ENCODE measurements at places on chromosomes 5 and 9.

DNA sequence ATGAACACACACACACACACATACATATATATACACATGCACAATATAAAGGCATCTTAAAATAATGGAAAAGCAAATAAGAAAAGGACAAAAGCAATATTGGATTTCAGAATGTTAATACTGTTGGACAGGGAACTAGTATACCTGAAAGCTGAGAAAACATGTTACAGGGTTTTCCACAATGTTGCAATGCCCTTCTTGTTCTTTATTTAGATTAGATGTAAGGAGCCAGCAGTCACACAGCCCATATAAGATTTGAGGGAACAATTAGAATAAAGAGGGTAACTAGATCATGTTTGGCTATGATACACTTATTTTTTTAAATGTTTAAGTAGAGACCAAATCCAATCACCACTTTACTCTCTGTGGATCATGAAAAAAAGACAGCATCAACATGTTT, 61.7 kb downstream of the SH3TC2 start:
- DNase-seq, result no peak

DNA sequence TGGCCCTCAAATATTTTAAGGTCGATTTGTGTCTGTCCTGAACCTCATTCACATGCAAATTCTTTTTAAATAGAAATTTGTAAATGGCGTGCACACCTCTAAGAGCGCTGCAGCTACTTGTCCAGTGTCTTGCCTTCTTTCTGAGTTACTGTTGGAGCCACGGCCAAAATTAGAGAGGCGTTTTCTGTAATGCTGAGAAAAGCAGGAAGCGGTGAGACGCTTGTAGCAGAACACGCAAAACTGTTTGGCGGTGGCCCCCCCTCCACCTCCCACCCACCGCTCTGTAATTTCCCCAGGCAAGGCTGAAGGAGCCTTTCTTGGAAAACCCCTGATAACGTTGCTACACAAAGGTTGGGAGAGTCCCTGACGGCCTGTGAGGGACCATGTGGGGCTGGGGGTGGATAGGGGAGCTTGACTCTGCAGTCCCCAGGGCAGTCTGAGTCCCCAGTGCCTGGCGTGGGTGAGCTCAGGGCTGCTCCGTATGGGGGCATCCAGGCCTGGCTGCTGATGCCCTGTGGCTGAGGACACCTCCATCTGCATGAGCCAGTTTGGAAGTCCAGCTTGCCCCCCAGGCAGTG, 96.5 kb downstream of the GADD45G start:
- DNase-seq, result peak; percentile 81

DNA sequence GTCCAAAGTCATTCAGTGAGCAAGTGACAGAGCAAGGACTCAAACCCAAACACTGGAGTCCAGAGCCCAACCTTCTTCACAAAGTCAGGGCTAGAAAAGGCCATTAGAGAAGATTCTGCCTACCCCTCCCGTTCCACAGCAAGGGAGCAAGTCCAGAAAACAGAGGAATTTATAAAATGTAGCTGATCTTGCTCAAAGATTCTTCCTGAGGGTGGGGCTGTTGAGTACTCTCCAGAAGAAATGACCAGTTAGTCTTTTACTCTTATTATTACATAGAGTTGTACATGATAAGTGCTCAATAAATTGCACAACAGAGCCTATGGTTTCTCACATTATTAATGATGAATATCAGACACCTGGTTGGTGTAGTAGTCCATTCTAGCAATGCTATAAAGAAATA, 39.3 kb upstream of the HMHB1 start:
- no peak for DNase-seq

GRCh38 chr5:43563321-43563720, 6.4 kb upstream of the PAIP1 start:
- no peak for DNase-seq

DNA sequence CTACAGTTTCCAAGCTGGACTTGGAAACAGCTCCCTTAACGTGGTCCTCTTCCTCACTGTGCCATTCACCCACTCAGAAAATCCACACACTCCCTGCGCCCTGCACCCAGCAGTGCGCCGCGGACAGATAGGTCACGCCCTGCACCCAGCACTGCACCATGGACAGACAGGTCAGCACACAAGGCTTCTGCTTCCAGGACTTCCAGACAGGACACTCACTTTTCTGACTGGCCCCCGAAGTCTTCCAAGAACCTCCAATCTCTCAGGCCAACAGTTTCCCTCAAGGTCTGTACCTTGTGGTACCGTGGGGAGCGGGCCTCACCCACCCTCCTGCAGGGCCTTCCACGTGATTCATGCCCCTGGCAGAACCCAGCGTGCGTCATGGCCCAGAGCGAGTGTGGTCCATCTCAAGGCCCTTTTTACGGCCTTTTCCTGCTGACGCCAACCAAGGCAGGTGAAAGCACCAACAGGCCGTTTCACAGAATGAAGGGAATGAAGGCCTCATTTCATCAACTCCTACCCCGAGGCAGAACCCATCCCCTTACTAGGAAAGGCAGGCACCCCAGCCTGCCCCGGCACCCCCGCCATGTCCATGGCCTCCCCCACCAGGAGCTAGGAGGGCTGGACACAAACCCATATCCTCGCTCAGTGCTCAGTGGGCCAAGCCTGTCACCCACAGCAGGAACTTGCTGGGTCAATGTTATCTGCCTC, 17.3 kb downstream of the VAV2 start:
- DNase-seq, result no peak

DNA sequence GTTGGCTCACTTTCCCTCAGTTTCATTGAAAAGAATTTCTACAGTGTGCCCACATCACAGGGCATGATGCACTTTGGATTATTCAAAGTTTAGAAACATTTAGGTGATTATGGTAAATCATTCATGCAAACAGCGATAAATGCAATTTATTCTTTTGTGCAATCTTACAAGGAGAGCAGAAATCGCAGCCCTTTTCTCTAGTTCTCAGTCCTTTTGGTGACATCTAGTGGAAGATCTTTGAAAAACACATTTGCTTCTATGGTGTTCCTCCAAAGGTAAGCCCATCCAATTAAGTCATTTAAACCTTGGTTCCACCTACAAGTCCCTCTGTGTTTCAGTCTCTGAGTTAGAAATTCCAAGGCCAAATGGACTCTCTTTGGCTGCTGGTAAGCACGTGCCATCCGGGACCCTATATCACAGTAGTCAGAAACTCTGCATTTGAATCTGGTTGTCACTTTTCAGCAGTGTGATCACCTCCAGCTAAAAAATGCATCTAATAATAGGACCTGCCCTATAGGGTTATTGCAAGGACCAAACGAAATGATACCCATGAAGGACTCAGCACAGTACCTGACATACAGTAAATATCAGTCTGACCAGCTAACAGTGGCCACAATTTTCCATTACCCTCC, 66.4 kb downstream of the MACROH2A1 start:
- DNase-seq, result no peak

DNA sequence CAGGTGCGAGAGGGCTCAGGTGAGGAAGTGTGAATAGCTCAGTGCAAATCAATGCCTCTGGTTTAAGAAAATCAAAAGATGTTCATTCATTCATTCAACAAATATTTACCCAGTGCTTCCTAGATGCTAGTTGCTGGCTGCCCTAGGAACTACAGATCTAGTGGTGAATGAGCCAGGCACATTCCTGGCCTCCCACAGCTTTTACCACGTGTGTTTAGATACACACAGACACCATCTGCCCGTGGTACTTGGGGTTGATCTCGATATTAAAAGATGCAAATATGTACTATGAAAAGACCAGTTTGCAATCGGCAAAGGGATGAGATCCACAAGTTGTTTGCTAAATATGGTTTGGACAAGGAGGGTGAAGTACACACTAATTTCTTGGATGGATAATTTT, 78.2 kb downstream of the GTF3C4 start:
- no peak for DNase-seq

DNA sequence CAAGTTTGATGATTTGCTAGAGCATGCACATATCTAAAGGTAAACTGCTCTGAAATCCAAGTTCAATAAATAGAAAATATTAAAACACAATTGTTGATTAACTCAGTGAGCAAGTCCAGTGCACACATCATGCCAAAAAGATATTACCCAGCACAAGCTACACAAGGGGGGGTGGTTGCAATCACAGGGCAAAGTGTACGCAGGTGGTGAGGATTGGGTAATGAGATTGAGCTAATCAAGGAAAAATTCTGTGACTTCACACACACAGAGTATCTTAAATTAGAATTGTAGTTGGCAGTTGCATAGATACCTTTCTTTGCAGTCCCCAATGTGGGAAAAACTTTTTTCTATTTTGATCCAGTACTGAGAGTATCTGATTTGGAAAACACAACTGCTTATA, 156.1 kb upstream of the NTRK2 start:
- no peak for DNase-seq

DNA sequence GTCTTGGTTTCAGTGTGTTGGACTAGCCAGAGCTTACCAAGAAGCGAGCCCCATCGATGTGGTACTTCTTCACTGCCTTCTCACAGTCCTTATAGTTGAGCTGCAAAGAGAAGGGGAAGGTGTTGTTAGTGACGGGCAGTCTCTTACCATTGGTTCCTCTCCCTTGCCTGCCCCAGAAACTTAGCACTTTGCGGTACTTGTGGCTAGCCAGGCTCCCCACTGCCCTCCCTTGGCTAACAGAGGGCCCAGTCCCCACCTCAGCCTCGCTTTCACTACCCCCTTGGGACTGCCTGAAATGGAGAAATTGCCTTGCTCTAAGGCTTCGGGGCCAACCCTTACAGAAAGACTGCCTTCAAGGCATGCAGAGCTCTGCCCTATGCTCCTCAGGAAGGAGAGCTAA, 4.3 kb downstream of the LCP2 start:
- peak; percentile 57 for DNase-seq

- no peak for DNase-seq
Observed at GRCh38 chr5:146310540-146310939, 28.1 kb upstream of the POU4F3 start.

- DNase-seq, result no peak
Observed at GRCh38 chr5:163735069-163735468, 229.7 kb downstream of the MAT2B start.

- peak; percentile 60 for DNase-seq
Observed at GRCh38 chr9:130368631-130369103, 76.1 kb upstream of the ASS1 start.

- DNase-seq, result no peak
Observed at GRCh38 chr9:134432471-134432870, 106.2 kb downstream of the RXRA start.

DNA sequence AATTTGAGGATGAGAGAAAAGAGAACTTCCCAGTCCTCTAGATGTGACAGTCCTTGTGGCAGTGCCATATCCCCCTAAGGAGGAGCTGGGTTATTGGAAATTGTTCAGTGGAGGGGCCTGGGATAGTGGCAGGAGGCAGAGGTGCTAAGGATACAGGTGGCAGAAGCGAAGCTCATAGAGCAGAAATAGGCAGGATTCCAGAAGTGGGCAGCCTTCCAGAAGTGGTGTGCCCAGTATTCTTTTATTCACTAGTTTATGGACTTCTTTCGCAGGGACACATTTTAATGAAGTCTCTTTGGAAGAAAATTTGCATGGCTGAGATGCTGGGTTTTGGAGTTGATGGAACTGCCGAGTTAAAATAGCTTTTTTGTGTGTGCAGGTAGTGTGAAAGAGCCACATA, 6.8 kb downstream of the PIK3R1 start:
- DNase-seq, result no peak

Measured in activated CD4-positive, alpha-beta T cell treated with anti-CD3 and anti-CD28 coated beads for 48 hours (primary cell).